ENCODE measurements at places on chromosomes 3 and 15.

DNA sequence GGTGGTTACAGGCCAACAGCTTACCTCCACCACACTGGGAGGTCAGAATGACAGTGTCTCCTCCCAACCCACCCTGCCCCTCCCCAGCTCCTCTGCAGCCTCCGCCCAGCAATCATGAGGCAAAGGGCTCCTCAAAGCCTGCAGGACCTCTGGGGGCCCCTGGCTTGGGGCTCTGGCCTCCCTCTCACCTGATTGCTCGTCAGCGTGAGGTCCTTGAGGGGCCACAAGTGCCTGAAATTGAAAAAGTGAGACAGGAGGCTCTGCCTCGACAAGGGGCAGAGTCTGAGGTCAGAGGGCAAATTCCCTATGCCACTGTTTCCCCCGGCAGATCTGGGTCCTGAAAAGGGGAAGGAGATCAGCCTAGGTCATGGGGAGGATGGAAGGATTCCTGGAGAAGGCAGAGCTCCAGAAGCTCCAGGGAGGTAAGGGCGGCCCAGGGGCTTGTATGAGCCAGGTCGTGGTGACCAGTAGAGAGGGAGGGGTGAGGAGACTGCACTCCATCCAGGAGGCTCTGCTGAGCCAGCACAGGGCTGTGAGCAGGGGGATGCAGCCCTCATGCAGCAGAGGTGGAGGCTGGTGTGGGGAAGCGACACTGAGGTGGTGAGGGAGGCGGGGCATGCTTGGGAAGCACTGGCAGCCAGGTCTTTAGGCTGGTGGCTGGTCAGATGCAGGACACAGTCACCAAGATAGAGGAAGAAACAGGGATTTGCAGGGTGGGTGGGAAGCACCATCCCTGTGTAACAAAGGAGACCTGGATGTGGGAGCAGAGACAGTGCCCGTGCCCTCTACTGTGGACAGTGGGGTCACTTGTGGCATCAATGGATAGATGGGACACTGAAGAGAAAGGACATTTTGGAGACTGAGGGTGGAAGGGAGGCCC, 20.1 kb downstream of the ALS2CL start:
- DNase-seq: no peak

DNA sequence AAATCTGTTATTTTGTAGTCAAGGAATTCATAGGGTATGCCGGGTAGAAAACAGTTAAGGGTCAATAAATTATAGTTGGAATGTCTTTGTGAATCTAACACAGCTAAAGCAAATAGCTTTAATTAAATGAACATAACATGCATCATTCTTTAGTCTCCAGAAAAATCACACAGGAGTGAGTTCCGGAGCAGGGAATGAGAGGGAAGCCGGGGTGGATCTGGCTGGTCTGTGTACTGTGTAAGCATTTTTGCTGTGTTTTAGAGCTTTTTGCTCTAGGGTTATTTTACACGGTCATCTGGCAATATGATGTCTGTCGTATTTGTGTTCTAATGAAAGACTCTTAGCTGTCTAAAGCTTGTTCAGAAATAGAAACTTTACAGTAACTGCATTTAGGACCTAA, 57.5 kb downstream of the MED12L start:
- DNase-seq: no peak

DNA sequence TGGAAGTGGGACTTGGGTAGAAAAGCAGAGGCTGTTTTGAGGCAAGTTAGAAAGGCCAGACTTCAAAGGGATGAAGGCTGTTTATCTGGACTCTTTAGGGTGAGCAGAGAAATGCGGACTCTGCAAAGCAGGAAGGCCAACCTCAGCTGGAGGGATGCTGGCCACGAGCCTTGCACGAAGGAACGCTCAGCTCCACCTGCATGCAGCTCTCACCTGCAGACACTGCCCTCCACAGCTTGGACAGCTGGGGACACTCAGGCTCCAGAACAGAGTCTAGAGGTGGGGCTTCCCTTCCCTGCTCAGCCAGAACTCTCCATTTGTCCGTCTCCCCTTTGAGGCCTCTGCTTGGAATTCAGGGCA, 229.7 kb downstream of the ADAMTS17 start:
- DNase-seq: no peak

DNA sequence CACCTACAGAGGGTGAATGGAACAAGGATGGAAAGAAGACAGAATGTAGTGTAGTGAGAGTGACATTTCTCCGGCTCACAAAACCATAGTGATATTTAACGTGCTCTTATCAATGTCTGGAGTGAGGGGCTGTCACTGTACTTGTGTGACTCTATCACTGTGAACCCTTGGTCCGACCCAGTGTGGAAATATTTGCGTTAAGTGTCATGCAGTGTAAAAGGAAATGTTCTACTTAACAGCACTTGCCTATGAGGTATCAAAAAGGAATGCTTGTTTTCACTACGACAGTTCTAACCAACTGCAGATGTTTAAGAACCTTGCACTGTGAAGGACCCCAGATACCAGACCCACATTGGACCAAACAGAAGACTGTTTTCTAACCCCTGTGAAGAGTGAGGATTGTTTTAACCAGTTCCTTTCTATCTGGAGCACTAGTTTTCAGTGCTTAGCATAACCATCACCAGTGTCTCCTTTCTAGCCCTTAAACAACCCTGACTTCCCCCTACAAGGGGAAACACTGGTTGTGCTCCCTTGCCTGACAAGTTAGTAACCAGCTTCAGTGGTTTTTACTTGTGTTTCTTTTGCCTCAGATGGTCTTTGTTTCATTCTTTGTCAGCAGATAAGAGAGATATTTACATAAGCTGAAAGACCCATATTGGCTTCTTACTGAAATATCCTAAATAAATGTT, 144.7 kb upstream of the ABHD17C start:
- DNase-seq: no peak

DNA sequence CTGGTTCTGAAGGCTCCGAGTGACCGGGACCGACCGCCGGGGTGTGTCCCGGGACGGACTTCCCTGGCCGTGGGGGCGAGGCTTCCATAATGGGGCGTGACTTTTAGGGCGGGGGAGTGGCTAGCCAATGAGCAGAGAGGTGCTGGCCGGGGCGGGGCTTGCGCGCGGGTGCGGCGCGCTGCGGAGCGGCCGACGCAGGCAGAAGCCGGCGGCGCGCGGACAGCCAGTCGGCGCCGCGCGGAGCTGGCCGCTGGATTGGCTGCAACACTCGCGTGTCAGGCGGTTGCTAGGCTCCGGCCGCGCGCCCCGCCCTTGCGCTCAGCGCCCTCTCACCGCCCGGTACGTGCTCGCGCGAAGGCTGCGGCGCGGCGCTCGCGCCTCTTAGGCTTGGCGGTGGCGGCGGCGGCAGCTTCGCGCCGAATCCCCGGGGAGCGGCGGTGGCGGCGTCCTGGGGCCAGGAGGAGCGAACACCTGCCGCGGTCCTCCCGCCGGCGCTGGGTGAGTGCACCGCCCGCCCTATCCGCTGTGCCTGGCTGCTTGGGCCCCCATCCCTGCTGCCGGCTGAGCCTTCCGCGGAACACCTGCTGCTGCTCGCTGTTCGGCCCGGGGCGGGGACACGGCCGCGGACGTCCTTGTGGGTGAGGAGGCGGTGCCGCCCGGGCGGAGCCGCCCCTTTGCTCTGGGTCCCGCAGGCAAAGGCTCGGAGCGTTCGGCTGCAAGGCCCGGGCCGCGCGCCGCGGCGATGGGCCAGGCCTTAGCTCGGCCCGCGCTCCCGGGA, at the start of gene DAG1:
TSS of gene DAG1 (plus strand) at position 332 of the 778 bp plus-strand sequence. CDS start 40,268 bp downstream, outside the sequence.
- DNase-seq: peak; percentile 77

- no peak for DNase-seq
These were observed 615 bp downstream of the DHX30 start for GRCh38 chr3:47803480-47804025.

GRCh38 chr3:142652826-142653292, 56.7 kb downstream of the PLS1 start:
- DNase-seq: no peak

- no peak for DNase-seq
These were observed 8.6 kb downstream of the LTF start for GRCh38 chr3:46456118-46456517.

- DNase-seq: no peak
These were observed 82.9 kb downstream of the FAM43A start for GRCh38 chr3:194768586-194768985.

DNA sequence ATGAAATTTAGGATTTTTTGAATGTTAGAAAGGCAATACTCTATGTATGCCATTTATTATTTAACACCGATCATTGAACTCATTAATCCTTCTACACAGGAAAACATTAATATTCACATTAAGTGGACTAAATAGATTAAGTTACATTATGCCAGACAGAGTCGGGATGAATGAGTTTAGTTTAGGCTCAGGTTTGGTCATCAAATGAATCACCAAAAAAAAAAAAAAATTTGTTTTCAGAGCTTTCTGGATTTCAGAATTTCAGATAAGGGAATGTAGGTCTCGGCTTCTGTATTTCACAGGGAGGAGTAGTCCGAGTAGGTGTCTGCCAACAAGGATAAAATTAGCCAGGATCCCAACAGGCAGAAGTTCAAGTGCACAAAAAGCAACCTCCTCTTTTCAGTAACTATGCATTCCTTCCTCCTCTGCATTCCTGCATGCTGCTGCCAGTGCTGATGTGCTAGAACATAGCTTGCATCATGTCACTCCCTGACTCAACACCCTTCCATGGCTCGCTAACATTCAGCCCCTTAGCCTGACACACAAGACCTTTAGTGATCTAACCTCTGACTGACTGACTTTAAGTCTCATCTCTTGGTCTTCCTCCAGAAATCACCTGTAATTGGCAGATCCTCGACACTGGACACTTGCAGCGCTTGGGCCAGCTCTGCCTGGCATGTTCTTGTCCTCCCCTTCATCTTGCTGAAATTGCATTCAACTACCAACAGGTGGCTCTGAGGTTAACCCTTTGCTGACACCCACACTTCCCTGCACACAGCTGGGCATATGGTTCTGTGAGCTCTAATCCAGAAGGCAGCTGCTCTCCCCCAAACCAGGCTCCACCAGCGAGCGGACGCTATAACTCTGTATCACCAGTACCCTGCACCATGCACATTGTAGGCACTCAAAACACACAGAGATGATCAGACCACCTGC, 145.4 kb upstream of the PROK2 start:
- DNase-seq: no peak

GRCh38 chr3:147412261-147412916, 3.2 kb downstream of the ZIC1 start:
- DNase-seq: no peak

- no peak for DNase-seq
These were observed 51.9 kb downstream of the SPSB4 start for GRCh38 chr3:141103067-141103466.

DNA sequence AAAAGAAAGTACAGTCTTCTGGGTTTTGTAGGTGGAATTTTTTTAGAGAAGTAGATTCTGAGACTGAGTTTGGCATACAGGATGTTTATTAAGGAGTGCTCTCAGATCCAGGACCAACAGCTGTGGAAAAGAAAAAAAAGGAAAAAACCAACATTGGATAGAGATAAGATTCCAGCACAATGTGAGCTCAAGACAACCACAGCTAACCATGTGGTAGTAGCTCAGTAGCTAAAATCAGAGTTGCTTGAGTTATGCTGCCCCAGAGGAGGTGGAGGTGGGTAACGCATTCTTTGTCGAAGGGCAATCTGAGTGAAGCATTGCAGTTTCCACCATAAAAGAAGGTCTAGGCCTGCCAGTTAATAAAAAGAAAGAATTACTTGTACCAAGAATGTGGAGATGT, 904.3 kb downstream of the NSUN3 start:
- no peak for DNase-seq

DNA sequence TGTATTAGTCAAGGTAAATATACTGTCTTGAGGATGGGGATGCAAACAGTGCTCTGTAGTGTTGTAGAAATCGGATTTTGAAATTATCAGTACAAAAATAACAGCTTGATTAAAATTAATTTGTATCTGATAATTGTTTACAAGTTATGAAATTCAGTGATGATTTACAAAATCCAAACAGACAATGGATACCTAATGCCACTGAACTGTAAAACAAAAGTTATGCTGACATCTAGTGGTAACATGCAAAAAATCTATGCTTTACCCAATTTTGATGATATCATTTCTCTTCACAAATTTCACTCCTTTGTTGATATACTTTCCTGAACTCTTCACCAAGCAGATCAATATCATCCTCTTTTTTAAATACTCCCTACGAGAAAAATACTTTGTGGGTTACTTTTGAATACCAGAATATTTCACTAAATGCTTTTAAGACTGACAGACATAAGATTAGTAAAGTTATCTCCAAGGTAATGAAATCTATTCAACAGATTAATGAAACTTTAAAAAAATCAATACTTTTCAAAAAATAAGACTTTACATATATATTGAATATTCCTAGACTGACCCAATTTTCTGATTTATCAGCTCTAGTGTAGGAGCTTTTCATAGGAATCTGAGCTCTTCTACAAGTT, 36.0 kb downstream of the MNS1 start:
- no peak for DNase-seq

DNA sequence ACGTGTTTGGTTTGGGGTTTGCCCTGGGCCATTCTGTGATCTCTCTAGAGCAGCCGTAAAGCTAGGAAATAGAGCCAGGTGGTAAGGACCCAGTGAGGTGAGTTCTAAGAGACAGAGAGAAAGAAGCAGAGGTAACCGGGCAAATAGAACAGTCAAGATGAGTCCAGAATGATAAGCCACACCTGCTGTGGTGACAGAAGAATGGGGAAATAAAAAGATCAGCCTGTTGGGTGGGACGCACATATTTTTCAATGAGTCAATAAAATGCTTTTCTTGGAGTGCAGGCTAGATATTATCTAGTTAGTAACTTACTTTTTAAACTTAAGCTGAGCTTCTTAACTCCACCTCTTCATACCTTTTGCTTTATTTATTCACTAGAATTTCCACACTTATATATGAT, 135.0 kb downstream of the NFKBIZ start:
- no peak for DNase-seq

DNA sequence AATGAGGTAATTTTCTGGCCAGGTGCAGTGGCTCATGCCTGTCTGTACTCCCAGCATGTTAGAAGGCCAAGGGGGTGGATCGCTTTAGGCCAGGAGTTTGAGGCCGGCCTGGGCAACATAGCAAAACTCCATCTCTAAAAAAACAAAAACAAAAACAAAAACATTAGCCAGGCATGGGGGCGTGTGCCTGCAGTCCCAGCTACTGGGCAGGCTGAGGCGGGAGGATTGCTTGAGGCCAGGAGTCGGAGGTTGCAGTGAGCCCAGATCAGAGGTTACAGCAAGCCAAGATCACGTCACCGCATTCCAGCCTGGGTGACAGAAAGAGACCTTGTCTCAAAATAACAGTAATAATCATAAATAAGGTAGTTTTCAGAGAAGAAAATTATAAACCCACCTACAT, 55.7 kb downstream of the LDHAL6B start:
- DNase-seq: no peak
